Mammary epithelial cell (primary cell): ENCODE measurements at places on chromosomes 2 and 18. TPM values are rescaled to one million over a fixed set of nuclear protein-coding genes. Genes with fewer than 3 reads are reported as not detected.

GRCh38 chr2:238942726-238943300 is 94.9 kb downstream of the TWIST2 start:
- no peak for DNase-seq

DNA sequence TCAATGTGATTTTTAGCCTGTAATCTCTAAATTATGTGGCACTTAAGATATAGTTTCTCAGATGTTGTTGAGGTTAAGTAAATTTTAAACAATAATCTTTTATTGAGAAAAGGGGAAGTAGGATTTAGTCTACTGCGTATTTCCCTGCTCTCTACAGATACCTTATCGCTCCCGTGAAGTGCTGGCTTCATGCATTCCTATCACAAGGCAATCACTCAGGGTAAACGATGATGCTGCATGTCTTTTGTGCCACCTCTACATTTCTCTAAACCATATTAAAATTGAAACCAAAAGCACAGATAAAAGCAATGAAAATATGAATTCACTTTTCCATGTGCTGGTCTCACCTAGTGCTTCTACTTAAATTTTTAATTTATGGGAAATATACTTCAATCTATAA is 14.4 kb upstream of the RPE start:
- DNase-seq, result no peak

SPIRE1 gene
- 49.3 and 90.6 TPM in 2 replicates for total RNA-seq

HDAC4 gene
- 18.4 and 23.9 TPM in 2 replicates for total RNA-seq

DCTN1 gene
- total RNA-seq, result 137 TPM

DNA sequence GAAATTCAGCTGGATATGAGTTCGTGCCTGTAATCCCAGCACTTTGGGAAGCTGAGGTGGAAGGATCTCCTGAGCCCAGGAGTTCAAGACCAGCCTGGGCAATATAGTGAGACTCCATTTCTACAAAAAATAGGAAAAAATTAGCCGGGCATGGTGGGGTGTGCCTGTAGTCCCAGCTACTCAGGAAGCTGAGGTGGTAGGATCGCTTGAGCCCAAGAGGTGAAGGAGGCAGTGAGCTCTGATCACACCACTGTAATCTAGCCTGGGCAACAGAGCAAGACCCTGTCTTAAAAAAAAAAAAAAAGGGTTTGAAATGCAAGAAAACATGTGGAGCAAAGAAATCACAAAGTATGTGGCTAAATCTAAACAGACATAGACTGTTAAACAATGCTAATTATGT is 9.8 kb downstream of the CGREF1 start:
- no peak for DNase-seq

GRCh38 chr2:157439824-157440186 is 4.1 kb downstream of the CYTIP start:
- no peak for DNase-seq

NCKAP1 gene
- total RNA-seq, result 153 TPM

- DNase-seq, result no peak
Measured at GRCh38 chr18:76426737-76427305, 68.2 kb downstream of the ZNF516 start.

- DNase-seq, result no peak
Measured at GRCh38 chr2:233352141-233352842, 2.0 kb upstream of the DGKD start.

DNA sequence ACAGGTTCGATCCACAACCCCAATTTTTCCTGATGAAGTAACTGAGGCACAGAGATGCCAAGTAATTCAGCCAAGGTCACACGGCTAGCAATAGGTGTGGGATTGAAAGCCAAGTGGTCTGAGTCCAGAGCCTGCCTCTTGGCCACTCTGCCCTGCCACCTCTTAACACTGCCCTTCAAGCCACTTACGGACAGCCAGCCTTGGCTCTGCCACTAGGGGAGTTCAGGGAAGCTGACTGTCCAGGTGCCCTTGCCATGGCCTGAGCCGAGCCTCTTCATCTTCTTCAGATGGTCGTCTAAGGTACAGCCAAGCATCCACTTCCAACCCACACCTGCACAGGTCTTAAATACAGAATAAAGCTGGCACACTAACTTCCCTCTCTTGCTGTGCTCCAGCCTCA is 99.3 kb upstream of the GPR45 start:
- no peak for DNase-seq

DYNAP gene
- not detected in 2 replicates for total RNA-seq
